Activated CD8-positive, alpha-beta memory T cell treated with anti-CD3 and anti-CD28 coated beads for 24 hours (primary cell): ENCODE measurements at places on chromosomes 13 and 19.

DNA sequence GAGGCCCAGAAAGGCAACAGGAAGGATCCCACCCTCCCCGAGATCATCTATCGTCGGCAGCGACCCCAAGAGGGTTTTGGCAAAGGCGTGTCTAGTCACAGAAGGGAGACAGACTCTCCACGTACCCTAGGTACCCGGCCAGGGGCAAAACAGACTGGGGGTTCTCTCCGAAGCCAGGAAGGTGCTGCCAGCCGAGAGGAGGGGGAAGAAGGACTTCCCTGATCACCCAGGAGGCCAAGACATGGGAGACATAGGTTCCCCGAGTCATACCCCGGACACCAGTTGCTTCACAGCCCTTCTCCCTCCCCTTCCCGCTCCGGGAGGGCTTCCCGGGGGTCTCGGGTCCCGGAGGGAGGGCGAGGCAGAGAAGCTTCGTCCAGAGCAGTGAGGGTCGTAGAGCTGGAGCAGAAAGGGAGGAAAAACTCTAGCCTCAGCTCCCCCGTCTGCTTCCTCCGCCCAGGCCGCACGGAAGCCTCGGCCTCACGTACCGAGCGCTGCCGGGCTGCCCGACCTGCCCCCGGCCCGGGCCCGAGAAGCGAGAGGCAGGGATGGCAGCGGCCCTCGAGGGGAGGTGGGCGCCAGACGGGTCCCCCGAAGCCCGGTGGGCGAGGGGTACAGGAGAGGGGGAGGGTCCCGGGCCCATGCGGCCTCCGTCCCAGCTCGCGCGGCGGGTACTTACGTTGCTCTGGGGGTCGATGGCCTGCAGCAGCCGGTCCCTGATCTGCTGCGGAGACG is 644 bp downstream of the MED26 start:
- DNase-seq, result peak; percentile 65

DNA sequence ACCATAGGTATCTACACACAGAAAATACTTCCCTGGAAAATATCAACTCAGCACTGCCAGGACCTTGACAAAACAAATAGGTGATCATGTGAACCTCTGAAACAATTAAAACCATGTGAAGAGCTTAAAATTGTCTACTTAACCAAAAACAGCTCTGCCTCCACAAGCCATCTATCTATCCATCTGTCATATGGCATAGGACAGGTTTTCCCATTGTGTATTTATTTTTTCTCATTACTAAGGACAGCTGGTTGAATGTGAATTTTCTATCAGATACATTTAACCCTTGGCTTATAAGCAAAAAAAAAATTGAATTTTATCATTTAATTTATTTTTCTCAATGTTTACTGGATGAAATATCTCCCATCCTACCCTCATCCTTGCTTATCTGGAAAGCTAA is 279.5 kb downstream of the PCDH9 start:
- no peak for DNase-seq

DNA sequence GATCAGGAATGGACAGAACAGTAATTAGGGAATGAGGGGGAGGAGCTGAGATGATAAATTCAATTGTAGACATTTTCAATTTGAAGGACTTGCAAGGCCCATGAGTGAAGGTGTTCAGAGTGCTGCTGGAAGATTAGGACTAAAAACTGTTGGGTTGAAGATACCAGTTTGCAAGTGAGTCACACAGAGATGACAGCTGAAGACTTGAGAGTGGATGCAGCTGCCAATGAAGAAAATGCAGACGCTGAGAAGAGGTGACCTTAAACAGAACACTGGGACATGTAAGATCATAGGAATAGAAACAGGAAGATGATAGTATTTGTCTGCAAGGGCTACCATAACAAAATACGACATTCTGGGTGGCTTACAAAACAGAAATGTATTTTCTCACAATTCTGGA is 1716.5 kb upstream of the SLC10A2 start:
- DNase-seq, result no peak

- no peak for DNase-seq
These were observed 149.6 kb downstream of the MIPEP start for GRCh38 chr13:23739596-23739995.

- no peak for DNase-seq
These were observed 16.3 kb downstream of the TECR start for GRCh38 chr19:14545716-14546082.

GRCh38 chr19:33499671-33500506 is 21.7 kb downstream of the PEPD start:
- DNase-seq, result no peak

- DNase-seq, result no peak
These were observed 328.4 kb downstream of the SLC7A1 start for GRCh38 chr13:29266756-29267733.

DNA sequence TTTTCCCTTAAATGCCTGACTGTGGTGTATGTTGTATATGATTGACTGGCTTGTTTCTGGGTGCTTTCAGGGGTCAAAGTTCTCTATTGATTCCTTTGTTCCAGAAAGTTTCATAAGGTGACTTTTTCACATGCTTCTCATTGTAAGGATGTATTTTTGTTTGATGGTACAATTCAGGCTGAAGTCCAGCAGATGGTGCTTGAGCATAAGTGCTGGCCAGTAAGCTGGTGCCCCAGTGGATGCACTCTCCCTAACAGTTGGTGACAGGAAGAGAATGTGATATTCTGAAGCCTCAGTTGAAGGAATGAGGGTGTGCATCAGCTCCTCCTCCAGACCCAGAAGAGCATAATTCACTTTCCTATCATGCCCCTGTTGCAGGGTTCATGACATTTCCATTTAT is 1941.6 kb upstream of the PRR20A start:
- no peak for DNase-seq

DNA sequence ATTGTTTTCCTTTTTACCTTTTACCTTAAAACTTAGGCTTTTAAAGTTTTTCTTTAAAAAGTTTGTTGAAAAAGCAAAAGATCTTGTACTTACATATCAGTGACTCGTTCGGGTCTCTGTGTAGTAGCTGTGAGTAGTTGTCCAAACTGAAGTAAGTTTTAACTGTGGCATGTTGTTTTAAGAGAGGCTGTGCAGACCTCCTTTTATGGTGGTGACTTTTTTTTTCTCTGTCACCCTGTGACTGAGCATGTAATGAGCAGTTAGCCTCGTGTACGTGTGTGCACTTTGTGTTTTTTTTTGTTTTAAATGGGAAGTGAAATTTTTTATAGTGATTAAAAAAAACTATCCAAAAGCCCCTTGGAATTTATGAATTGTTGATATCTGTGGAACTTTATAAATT is at the start of gene GPR183:
GPR183 (minus strand) TSS at position 153 of the 400 bp plus-strand sequence. CDS start 11,254 bp downstream, outside the sequence.
- DNase-seq, result no peak

DNA sequence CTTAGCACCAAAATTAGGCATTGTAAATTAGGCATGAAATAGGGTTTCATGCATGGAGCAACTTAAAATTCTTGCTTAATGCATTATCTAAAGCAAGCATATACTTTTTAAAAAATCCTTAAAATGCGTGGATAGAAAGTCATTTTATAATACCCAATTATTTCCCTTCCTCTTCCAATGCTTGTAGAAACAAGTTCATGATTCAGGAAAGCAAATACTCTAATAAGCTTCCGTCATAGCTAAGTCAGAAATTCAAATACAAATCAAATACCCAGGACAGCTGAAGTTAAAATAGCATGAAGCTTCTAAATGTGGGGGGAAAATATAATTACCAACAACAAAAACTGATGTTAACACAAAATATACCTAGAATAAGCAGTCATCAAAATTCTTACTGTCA is 89.1 kb downstream of the COL4A1 start:
- no peak for DNase-seq

DNA sequence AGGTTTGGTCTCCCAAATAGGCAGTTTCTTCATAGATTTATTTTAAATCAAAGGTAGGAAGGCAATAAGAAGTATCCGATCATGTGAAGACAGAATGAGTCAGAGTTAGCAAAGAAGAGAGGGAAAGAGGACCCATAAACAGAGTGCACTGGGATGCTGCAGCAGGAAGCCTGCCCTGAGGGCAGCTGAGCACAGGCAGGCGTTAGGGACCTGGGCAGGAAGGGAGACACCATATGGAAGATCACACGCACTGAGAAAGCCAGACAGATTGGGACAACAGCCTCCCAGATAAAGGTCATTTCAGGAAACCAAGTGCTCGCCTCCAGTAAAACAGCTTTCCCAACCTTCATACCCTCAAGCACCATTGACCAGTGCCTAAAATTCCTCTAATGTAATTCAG is 598.0 kb downstream of the EFNB2 start:
- no peak for DNase-seq

- no peak for DNase-seq
These were observed 166.1 kb upstream of the MYO16 start for GRCh38 chr13:108463340-108463739.

DNA sequence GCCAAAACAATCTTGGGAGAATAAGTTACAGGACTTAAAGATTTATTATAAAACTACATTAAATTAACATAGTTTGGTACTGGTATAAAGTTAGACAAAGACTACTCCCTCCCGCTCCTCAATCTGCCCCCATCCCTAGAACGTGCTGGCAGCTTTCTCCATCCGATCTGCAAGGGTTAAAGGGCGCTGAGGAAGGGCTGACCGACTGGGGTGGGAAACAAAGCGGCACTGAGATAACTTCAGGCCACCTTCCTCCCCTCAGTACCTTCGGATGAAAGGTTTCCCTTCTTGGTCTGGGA is 790 bp upstream of the SUGT1 start:
- DNase-seq, result no peak

DNA sequence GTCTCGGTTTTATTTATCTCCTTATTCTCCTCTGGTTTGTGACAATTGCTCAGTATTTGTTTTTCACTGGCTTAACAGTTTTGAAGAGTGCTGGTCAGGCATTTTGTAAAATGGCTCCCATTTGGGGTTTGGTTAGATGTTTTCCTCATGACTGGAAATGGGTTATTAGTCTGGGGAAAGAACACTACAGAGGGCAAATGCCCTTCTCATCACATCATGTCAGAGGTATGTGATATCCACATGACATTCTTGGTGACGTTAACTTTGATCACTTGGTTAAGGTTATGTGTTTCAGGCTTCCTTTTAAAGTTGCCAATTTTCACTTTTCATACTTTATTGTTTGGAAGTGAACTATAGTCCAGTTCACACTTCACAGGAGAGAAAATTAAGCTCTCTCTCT is 74.8 kb upstream of the KLHL1 start:
- no peak for DNase-seq

DNA sequence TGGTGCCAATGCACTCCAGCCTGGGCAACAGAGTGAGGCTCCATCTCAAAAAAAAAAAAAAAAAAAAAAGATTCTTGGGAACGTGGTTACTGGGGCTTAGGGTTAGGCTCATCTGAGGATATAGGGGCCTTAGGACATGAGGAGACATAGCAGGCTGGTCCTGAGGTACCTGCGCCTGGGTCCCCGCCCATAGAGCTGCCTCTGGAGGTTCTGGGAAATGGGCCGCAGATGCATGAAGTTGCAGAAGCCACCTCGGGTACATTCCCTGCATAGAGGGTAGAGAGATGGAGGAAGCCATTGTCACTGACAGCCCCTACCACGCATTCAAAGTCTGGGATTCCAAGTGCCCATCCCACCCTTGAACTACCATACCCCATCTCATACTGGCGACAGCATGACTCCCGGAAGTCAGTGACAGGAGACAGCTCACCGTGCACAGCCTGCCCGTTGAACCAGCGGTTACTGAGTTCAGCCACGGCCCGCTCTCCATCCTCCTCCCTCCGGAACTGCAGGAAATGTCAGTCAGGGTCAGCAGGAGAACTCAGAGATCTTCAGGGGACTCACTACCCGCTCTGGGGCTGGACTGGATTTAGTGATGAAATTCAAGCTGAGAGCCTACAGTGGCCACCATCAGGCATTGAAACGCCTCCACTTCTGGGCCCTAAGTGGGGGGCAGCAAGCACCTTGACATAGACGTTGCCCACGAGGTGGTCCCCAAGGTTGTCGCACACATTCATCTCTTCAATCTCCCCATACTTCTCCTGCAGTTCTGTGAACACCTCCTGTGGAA is 1.4 kb downstream of the U2AF1L4 start:
- DNase-seq, result no peak

DNA sequence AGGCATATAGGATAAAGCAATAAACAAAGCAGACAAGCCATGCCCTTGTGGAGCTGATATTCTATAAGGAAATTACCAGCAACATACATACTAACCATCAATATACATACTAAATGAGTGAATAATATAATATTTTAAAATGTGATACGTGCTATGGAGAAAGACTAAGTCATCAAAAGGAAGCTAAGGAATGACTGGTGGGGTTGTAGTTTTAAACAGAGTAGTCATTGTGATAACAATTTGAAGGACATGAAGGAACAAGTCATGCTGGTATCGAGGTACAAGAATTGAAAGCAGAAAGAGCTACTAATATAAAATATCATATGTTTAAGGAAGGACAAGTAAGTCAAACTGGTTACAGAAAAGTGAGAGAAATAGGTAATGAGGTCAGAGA is 894.9 kb upstream of the PCDH9 start:
- no peak for DNase-seq

DNA sequence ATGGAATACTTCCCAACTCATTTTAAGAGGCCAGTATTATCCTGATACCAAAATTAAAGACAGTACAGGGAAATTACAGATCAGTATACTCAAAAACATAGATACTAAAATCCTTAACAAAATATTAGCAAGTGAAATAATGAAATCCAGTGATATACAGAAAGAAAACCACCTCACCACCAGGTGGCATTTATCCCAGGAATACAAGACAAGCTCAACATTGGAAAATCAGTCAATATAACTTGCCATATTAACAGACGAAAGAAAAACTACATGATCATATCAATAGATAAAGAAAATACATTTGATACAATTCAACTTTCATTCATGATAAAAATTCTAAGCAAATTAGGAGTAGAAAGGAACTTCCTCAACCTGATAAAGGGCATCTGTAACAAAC is 6.7 kb upstream of the GNA15 start:
- DNase-seq, result no peak

DNA sequence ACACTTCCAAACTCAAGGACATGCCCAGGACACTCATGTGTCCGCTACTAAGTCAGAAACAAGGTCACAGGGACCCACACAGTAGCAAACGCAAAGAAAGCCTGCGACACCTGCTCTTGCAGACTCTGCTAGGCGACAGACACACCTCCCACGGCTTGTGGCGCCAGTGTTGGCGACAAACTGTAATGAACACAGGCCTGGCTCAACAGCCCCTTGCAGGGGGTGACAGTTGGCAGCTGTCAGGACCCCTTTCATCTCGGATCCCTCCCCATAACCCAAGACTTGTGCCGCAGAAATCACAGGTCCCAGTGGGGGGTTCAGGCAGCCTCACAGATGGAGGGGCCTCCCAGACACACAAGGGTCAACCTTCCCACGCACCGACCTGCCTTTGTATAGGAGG is 364 bp downstream of the CKM start:
- no peak for DNase-seq

- no peak for DNase-seq
These were observed 27.7 kb downstream of the ZNF101 start for GRCh38 chr19:19696386-19696785.

DNA sequence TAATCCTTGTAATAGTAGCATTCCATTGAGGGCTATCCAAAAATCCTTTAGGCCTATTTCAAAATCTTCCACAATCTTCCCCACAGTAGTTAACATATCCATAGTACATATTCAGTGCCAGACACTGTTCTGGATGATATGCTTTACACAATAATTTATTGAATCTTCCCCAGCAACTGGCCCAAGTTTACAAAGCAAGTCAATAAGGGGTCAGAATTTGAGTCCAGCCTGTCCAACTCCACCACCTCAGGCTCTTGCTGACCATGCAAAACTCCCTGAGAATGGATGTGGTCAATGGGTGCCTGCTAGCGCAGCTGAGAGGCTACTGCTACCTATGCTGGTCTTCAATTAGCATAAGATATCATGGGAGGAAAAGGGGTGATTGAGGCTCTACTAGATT is 529.6 kb downstream of the FGF9 start:
- no peak for DNase-seq
